Activated CD8-positive, alpha-beta memory T cell treated with anti-CD3 and anti-CD28 coated beads, Interleukin-2, amount 10 ng/mL, durations not matched to agents 7 days and 5 days (primary cell): ENCODE measurements at places on chromosomes 5 and 9. TPM values are rescaled to one million over a fixed set of nuclear protein-coding genes. Genes with fewer than 3 reads are reported as not detected.

DNA sequence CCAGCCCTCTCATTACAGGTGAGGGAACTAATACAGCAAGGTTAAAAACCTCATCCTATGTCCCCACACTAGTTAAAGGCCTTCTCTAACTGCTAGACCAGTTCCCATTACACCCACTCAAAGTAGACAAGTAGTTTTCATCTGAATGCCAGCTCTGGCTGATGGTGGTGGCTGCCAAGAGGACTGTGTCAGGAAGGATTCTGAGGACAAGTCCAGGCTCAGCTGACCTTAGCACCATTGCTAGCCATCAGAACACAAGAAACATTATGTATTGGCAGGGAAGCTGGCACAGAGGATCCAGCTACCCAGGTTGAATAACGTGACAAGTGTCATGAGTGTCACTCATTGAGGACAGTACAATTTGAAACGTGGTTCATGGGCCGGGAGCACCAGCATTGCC, 163.4 kb downstream of the HSD17B3 start:
- H3K27ac ChIP-seq: no peak overlapping the region
- peaks cover 21% of the 10 kb centered on the region for H3K4me1 ChIP-seq
- no peaks in the 10 kb centered on the region for H3K27me3 ChIP-seq
- H3K36me3 ChIP-seq: peaks cover 1% of the 10 kb centered on the region
- no peak for DNase-seq

The OR1K1 gene
- not detected for total RNA-seq

GRCh38 chr9:127351182-127352166, 45.5 kb upstream of the SLC2A8 start:
- no peak overlapping the region for H3K27ac ChIP-seq
- H3K4me3 ChIP-seq: no peak overlapping the region
- no peak for DNase-seq
- H3K4me1 ChIP-seq: peaks cover 4% of the 10 kb centered on the region
- peaks cover 15% of the 10 kb centered on the region for H3K27me3 ChIP-seq
- no peaks in the 10 kb centered on the region for H3K36me3 ChIP-seq

DNA sequence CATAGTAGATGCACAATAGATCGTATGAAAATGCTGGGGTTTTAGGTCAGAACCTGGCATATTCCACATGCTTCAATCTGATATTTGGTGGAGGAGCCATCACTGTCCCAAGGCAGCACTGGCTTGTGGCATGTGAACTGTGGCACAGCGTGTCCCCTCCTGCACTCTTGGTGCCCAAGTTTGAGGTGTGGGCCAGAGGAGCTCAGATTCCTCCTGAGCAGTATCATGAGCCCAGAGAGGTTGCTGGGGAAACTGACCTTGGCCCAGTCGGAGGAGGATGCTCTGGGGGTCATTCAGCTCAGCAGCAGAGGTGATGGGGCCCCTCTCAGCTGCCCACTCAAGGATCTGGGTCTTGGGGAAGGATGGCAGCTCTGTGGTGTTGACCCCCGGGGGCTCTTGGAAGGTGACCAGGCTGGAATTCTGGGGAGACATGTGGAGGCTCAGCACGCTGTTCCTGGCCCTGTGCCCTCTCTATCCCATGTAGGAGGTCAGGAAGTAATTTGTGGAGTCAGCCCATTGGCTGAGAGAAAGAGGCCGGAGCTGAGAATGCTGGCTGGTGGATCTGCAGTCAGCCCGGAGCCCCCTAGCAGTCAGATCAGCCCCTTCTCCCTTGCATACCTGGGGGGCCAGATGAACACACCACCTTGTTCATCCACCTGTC, 23.7 kb downstream of the FPGS start:
- no peak overlapping the region for H3K4me3 ChIP-seq
- no peaks in the 10 kb centered on the region for H3K27me3 ChIP-seq
- H3K4me1 ChIP-seq: no peaks in the 10 kb centered on the region
- DNase-seq: no peak

DNA sequence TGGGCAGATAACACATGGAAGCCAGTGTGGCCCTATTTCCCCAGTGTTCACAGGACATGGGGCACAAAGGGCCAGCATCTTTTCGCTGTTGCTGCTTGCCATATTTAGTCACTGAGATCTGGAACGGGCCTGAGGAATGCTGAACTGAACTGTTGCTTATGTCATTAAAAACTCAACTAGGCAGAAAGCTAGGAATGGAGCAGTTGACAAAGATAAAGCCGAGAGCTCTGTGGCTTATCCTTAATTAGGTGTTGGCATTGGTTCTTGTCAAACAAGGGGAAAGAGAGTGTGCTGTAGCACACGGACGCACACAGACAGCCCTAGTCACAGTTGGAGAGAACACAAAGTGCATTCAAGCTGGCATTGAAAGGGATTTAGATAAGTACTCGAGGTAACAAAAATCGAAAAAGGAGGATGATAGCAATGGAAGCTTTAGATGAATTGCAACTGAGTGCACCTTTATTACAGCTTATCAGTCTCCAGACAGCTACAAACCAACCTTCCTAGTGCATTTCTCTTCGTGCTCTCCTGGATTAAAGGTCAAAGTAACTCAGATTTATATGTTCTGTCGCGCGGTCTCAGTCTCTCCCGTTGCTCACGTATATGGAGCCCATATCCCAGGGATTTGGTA, 450.2 kb upstream of the ZNF608 start:
- H3K27me3 ChIP-seq: no peaks in the 10 kb centered on the region
- no peak overlapping the region for H3K4me3 ChIP-seq
- H3K27ac ChIP-seq: no peak overlapping the region
- H3K36me3 ChIP-seq: no peaks in the 10 kb centered on the region
- DNase-seq: no peak

- DNase-seq: no peak
- H3K36me3 ChIP-seq: no peaks in the 10 kb centered on the region
- H3K27ac ChIP-seq: no peak overlapping the region
- no peak overlapping the region for H3K4me3 ChIP-seq
These were observed 76.8 kb downstream of the ADAMTS2 start for GRCh38 chr5:179268399-179268952.

DNA sequence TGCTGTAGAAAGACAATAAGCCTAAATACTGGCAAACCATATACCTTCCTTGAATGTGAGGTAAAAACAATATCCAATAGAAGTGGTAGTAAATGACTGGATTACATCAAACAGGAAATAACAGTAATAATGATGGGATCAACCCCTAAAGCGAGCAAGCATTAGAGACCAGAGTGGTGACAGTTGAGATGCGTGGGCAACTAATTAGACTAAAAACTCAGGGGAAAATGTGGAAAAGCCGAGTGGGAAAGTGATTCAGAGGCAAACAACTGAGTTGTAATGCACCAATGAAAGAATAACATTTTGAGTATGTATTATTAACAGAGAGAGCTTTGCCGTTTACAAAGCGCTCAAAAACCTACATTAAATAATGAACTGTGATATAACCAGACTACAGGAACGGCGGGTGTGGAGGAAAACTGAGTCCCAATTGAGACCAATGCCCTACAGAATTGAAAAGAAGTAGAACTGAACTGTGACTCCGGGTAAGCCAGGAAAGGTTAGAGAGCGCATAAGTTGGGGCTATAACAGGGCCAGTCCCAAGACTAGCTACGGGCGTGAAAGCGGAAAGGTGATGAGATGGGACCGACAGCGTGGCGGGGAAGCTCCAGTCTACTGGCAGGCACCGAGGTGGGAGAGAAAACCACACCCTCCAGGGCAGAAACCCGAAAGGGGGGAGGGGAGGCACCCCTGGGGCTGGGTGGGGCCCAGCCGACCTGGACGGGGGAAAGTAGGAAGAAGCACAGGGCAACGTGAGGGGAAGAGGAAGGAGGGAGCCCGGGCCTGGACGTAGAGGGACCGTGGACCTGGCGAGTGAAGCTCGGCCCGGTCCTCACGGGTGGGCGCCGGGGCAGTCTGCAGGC, 592 bp downstream of the UBAP2 start:
- H3K27me3 ChIP-seq: no peaks in the 10 kb centered on the region
- H3K36me3 ChIP-seq: peaks cover 7% of the 10 kb centered on the region

GRCh38 chr9:125183054-125183453, 6.5 kb downstream of the PPP6C start:
- no peak overlapping the region for H3K27ac ChIP-seq
- H3K4me3 ChIP-seq: no peak overlapping the region
- no peaks in the 10 kb centered on the region for H3K27me3 ChIP-seq
- peaks cover 41% of the 10 kb centered on the region for H3K36me3 ChIP-seq
- DNase-seq: no peak
- H3K4me1 ChIP-seq: peaks cover 37% of the 10 kb centered on the region

The CKMT2 gene
- total RNA-seq: not detected

- H3K4me3 ChIP-seq: no peak overlapping the region
- peak; percentile 39 for DNase-seq
- peaks cover 8% of the 10 kb centered on the region for H3K4me1 ChIP-seq
- peaks cover 19% of the 10 kb centered on the region for H3K27me3 ChIP-seq
- H3K36me3 ChIP-seq: no peaks in the 10 kb centered on the region
- no peak overlapping the region for H3K27ac ChIP-seq
These were observed 189.7 kb downstream of the DAB2IP start for GRCh38 chr9:121840838-121841760.

The CCNO gene
- 0.26 TPM for total RNA-seq

The PCDHB7 gene
- total RNA-seq: not detected

The CTNND2 gene
- total RNA-seq: not detected

DNA sequence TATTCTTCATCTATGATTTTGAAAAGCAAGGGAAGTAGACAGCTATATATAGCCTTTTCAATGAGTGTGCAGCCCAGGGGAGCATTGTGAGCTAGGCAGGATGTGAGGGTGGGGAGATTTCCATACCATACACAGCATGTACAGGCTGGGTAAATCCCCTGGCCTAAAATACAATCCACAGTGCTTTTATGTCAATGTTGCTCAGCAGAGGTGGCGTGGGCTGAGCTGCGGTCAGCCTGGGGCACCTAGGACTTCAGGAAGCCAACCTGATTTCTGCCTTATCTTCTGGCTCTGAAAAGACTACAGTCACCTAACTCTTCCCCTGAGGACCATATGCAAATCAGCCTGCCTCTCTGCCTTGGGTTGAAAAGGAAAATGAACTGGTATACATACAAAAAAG, 6.3 kb upstream of the GARIN3 start:
- H3K27me3 ChIP-seq: no peaks in the 10 kb centered on the region
- DNase-seq: peak; percentile 87
- peak overlapping the region; percentile 94 for H3K27ac ChIP-seq
- peak overlapping the region; percentile 59 for H3K4me3 ChIP-seq
- peaks cover 4% of the 10 kb centered on the region for H3K36me3 ChIP-seq
- peaks cover 62% of the 10 kb centered on the region for H3K4me1 ChIP-seq
